ENCODE measurements at places on chromosomes 11 and 22.

DNA sequence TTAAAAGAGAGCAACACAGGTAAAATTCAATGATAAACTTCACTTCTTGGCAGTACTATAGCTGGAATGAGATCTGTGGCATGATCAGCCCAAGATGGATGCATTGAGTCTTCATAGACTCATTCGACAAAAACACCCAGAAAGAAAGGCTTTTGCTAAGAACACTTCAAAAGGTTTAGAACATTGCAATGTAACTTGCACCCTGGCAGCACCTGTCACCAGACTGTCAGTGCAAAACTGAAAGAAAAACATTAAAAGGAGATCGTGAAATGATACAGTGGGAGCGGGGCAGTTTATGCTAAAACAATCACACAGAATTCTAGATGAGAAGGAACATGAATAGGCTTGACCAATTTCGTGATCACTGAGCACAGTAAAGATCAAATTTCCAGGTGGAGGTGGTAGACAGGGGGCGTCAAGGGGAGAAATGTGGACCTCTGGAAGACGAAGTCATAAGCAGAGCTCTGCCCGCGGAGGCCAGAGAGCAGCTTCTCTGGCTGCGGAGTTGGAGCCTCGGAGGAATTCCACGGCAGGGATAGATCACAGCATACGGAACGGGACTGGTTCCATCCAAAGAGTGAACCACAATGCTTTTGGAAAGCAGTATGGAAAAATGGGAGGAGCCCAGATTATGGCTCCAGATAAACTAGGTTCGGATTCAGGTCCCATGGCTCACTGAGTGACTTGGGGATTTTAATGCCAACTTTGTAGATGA is 11.9 kb downstream of the VSIG10L2 start:
- DNase-seq, result no peak

DNA sequence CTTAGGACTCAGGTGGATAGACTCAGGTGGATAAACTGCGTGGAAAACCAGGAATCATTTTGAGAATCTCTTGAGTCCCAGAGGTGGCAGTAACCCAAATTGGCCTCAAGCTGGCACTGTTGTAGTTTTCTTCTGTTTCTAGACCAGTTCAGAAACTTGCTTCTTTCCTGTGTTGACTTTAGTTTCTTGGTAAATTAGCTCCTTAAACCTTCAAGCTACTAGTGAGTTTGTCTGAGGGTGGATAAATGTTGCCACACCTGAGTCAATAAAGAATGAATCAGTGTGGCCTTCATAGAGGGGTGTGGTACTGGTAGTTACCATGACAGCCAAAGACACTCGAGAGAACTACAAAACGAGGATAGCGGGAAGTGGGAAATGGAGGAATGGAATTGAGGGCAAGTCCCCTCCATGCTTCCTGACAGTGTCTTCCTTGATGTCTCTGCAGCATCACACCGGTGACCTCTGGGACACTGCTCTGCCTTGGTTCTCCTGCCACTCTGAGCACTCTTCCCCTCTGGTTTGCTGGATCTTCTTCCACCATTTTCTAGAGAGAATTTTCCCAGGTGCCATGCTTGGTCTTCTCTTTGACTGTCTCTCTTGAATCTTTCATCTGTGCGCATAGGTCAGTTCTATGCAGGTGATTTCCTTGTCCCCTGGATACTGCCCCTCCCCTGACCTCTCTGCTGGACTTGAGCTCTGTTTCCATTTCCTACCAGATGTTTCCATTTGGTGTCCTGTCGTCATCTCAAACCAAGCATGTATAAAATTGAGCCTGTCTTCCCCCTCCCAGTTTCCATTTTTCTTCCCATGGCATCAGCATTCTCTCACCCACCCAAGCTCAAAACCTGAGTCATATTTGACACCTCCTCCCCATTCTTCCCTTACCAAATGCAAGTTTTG is 7.2 kb downstream of the POLD4 start:
- DNase-seq, result no peak

- no peak for DNase-seq
Observed at GRCh38 chr22:47390026-47390970, 627.8 kb downstream of the TBC1D22A start.

- DNase-seq, result no peak
Observed at GRCh38 chr11:27582621-27583020, 76.1 kb upstream of the LIN7C start.

DNA sequence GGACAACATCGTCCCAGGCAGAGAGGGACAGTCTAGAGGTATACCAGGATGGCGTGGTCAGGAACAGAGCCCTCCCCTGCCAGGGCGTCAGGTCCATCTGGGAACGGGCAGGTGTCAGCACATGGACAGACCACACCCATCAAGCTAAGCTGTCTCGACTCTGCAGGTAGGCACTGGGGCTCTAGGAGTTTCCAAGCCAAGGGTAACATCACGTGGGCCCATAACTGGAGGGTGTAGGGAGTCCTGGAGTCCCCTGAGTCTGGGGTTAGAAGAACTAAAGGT is 75.4 kb downstream of the PHF21B start:
- no peak for DNase-seq

DNA sequence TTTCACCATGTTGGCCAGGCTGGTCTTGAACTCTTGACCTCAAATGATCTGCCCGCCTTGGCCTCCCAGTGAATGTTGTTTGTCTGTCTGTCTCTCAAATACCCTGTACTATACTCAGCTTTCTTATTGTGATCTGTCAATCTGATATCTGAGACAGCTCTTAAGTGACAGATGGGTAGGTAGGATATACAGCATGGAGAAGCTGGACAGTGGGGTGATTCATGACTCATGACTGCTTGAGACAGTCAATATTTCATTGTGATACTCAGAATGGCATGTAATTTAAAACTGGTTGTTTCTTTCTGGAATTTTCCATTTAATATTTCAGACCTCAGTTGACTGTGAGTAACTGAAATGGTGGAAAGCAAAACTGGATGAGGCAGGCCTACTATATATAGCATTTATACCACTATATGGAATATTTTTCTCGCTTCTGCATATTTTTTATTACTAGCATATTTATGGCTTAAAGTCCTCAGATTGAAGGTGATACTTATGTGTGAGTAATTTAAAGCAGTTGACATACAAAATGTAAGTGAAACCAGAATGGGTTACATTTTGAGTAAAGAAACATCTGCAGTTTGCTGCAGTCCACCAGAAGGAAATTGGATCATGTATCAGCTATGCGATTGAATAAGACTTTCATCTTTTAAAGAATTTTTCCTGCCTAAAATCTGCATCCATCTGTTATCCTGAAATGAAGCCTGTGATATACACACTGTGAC is 22.3 kb downstream of the ARHGAP42 start:
- DNase-seq, result no peak

DNA sequence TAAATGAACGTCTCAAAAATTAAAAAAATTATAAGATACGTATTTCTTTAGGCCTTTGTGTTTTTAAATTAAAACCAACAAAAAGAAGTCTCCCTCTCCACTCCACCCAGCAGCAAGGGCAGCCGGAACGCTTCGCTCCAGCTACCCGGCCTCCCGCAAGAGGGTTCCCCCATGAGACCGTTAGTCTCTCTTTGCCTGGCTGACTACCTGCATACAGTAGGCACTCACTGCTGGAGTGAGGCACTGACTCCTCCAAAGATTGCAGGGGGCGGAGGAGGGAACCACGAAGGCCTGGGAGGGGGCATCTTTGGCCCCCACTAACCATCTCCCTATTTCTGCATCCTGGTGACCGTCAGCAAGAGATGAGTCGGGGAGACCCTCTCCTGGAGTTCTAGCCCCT is 10.1 kb downstream of the CBX6 start:
- no peak for DNase-seq

GRCh38 chr22:30290342-30291057 is 1.2 kb upstream of the CASTOR1 start:
- DNase-seq, result no peak

- DNase-seq, result no peak
Observed at GRCh38 chr22:48456449-48456848, 1371.2 kb downstream of the BRD1 start.

GRCh38 chr11:59791639-59792038 is 18.9 kb downstream of the MRPL16 start:
- no peak for DNase-seq

GRCh38 chr11:128886406-128887124 is 4.6 kb upstream of the KCNJ5 start:
- DNase-seq, result no peak

DNA sequence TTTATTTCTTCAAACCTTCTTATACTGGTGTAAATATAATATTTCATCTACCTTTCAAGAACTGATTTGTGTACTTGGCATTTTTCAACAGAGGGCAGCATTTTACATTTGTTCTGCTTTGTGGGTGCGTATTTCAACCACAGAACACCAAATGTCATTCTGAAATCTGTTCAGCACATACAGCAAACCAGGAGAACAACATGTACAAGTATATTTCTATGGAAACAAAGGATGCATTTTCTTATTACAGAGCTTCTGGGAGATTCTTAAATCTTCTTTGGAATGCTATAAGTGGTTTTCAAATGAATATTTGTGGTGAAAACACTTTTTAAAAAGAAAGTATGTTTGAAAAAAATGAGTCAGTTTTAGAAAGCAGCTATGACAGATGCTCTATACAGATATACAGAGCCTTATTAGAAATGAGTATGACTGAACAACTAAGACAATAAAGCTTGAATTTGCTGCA is 946.0 kb downstream of the FAM181B start:
- DNase-seq, result no peak

- DNase-seq, result no peak
Observed at GRCh38 chr11:15607361-15608036, 492.8 kb downstream of the INSC start.

DNA sequence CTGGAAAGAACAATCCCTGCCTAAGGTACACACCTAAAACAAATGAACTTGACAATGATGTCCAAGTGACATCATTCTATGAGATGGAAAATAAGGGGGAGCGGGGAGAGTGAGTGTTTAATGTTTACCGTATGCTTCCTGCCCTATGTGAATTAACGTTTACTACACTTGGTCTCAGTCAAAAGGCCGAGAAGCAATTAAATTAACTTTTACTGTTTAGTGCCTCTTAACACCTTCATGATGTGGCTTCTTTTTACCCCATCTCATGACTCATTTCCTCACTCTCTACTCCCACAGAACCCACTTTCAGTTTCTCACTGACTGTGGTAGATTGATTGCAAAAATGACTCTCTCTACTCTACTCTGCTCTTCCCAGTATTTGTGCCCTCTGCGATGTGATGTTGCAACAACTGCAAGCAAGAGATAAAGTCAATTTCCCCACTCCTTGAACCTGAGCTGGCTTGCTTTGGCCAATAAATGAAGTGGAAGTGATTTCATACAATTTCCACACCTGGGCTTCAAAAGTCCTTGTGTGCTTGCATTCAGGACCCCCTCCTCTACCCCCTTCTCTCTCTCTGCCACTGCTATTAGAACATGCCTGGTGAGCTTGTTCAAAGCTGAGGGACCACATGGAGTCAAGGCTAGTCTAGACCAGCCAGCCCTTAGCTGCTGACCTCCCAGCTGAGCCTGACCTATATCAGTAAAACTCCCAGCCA is 11.6 kb upstream of the ALKBH3 start:
- no peak for DNase-seq

DNA sequence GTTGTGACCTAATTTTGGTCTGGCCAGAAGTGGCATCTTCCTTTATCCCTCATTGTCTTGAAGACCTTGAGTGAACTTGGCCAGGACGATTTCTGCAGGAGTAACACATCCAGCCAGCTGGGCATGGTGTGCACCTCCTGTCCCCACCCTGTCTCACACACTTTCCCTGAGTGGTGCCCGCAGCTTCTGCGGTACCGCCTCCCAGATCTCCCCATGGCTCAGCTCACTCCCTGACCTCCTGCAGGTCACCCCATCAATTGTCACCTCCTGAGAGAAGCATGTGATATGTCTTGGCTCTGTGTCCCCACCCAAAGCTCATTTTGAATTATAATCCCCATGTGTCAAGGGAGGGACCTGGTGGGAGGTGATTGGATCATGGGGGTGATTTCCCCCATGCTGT is 50.2 kb upstream of the TP53I11 start:
- DNase-seq, result no peak

GRCh38 chr11:50187220-50187619 is 154.5 kb downstream of the OR4C45 start:
- no peak for DNase-seq

DNA sequence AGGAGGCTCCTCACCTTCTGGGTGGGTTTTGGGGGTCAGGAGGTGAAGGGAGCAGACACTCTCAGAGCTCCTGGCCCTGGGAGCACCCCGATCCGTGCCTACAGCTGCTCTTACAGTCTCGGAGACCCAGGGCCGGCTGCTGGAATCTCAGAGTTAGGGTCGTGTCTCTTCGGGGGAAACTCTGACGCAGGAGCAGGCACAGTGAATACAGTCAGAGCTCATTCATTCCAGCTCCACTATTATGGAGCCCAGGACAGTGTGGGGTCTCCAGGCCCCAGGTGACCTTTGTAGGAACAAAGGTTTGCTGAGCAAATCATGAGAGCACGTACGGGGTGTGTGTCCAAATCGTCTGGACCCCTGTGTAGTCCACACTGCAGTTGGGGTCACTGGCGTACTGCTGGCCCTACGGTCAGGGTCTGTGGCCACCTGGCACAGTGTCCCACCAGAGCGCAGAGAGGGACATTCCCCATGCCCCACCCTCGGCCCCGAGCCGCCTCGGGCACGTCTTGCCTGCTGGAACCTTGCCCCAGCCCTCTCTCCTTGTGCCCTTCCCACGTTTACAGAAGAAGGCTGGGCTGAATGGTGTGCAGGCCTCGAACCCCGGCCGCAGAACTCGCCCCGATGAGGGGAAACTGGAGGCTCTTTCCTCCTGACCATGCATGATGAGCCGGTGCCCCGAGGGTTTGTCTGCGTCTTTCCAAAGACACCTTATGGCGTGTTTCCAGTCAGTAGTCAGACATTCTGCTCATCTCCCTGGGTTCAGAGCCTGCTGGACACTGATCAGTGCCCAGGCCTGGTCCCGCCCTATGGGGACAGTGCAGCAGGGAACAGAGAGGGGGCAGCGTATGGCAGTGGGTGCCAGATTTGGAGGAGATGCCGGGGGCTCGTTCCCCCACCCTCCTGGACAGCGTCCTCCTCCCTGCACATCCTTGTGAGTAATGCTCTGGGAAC is 1166.6 kb downstream of the BRD1 start:
- no peak for DNase-seq

DNA sequence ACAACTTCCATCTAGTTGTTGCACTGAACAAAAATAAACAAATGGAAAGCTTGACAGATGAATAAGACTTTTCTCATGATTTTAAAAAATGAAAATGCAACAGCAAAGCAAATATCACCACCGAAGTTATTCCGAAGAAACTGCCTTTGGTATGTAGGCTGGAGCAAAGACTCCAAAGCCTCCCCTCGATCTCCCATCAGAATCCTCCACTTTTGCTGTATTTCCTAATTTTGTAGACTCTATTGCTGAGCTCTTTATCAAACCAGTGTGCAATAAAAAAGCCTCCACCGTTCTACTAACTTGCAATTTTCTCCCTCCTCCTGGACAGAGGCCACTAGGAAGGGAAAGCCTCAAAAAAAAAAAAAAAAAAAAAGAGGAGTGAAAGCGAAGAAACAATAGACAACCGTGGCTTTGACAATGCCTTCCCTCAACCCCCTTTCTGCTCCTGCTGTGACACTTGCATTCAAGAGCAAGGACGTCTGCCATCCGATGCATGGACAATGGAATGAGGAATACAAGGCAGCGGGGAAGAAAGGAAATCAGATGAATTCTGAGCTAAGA is 190.9 kb upstream of the BLID start:
- DNase-seq, result no peak

- no peak for DNase-seq
Observed at GRCh38 chr22:26933105-26933590, 275.8 kb downstream of the MIAT start.

- DNase-seq, result no peak
Observed at GRCh38 chr11:82118946-82119345, 614.7 kb downstream of the FAM181B start.

GRCh38 chr11:61155741-61156140 is 5.5 kb downstream of the VPS37C start:
- no peak for DNase-seq

Data from DMS79 (cell line).